Vagina (tissue), 2 donors: ENCODE measurements at places on chromosomes 1 and 21.

DNA sequence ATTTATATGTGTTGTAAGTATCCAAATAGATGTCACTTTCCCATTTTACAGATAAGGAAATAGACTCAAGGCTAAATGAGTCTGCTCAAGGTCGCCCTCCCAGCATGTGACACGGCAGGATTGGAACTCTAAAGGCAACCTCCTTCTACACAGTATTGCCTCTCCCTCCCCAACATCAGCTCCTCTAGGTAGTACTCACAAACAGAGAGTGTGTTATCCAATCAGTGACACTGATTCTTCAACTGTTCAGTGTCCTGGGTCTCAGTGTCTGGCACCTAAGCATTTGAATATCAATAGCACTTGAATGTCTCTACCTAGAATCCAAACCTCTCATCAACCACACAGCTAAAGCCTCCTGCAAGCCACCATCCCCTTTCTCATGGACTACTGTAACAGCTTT lies 87.1 kb downstream of the DAB1 start:
- no peak for DNase-seq

- DNase-seq, result no peak
Measured at GRCh38 chr1:185014941-185015340, 30.4 kb upstream of the RNF2 start.

- peak; percentile 4 for DNase-seq
Measured at GRCh38 chr1:114189398-114189797, 35.7 kb upstream of the SYT6 start.

- no peak for DNase-seq
Measured at GRCh38 chr1:166432655-166433054, 265.9 kb upstream of the FAM78B start.

GRCh38 chr21:26832546-26832945 lies 12.7 kb downstream of the ADAMTS1 start:
- no peak for DNase-seq

- no peak for DNase-seq
Measured at GRCh38 chr1:72060466-72061245, 221.7 kb downstream of the NEGR1 start.

GRCh38 chr1:222385955-222386354 lies 161.9 kb downstream of the HHIPL2 start:
- DNase-seq, result no peak

- DNase-seq, result no peak
Measured at GRCh38 chr1:174074757-174075156, 52.6 kb upstream of the RC3H1 start.

GRCh38 chr1:113515498-113515897 lies 125.2 kb downstream of the MAGI3 start:
- no peak for DNase-seq

DNA sequence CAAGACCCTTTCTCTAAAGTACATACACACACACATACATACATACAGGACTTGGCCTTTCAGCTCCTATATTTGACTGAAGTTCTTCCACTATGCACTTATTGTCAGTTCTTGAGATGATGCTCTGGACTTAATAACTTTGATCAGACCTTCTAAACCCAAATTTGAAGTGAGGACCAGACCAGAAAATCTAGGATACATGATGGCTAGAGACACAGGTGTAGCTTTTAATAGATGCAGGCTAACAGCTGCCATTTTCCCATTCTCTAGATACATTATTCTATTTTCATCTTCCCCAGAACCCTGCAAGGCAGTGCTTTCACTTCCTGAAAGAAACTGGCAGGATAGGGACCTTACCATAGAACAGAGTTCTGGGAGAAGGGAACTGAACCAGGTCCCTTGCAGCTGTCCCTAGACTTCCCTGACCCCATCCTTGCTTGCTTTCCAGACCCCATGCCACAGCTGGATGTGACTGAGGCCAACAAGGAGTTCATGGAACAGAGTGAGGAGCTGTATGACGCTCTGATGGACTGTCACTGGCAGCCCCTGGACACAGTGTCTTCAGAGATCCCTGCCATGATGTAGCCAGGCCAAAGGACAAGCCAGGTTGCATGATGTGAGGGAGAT lies 14.9 kb upstream of the RAB42 start:
- DNase-seq, result no peak

- DNase-seq, result no peak
Measured at GRCh38 chr1:39657923-39658485, 13.9 kb downstream of the NT5C1A start.

DNA sequence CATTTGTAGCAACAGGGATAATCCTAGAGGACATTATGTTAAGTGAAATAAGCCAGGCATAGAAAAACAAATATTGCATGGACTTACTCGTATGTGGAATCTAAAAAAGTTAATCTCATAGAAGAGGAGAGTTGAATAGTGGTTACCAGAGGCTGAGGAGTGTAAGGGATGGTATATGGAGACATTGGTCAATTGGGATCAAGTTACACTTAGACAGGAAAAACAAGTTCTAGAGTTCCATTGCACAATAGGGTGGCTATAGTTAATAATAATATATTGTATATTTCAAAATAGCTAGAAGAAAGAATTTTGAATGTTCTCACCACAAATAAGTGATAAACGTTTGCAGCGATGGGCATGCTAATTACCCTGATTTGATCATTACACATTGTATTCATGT lies 354.6 kb downstream of the SEC16B start:
- DNase-seq, result no peak

DNA sequence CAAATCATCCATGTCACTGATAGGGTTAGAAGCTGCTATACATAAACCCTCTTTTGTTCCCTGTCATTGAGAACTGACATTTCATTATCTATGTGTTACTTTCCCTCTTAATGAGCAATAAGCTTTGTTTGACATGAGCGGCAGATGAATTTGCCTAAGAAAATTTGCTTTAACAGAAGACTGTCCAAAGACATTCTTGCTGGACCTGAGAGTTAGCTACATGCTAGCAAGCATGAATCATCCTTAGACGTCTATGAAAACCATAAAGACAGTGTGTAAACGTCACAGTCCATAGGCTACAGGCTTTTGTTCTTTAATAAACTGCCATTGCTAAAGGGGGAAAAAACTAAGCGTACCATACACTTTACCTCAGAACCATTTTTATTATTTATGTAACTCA lies 73.1 kb downstream of the TNFSF4 start:
- no peak for DNase-seq

DNA sequence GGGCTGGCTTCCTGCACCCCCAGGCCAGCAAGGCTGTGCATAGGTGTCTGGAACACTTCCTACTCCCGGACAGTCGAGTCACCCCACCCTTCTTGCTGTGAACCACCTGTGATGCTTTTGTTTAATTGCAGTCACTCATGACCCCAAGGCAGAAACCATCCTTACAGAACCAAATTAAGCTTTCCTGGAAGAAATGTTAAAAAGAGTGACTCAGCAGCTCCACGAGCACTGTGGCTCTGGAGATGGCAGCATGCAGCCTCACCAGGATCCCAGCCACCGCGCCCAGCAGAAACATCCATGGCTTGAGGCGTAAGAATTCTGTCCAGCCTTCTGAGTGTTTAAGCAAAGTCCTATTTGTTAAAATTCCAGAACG lies 28.8 kb downstream of the SNAP47 start:
- no peak for DNase-seq

DNA sequence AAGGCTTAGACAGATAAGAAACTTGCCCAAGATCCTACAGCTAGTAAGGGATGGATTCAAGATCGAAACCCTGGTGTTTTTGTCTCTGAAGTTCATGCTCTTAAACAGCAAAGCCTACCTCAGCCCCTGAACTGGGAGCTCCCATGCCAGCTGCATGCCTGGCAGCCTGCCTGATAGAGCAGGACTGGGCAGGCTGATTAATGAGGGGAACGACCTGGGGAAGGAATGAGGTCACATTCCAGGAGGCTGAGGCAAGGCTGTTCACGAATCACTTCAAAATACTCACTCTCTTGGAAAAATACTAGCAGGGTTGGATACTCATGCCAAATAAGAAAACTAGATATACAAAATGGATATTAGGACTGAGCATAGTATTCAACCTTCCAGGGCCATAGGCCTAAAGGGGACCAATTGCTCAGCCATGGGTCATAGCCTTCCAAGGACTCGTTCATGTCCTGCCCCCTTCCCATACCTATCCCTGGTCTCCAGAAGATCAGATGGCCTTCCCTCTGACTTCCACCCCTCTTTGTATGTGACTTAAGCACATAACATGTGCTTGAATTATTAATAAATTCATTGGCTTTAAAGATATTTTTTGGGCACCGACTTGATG lies 15.6 kb upstream of the TACSTD2 start:
- DNase-seq, result no peak

DNA sequence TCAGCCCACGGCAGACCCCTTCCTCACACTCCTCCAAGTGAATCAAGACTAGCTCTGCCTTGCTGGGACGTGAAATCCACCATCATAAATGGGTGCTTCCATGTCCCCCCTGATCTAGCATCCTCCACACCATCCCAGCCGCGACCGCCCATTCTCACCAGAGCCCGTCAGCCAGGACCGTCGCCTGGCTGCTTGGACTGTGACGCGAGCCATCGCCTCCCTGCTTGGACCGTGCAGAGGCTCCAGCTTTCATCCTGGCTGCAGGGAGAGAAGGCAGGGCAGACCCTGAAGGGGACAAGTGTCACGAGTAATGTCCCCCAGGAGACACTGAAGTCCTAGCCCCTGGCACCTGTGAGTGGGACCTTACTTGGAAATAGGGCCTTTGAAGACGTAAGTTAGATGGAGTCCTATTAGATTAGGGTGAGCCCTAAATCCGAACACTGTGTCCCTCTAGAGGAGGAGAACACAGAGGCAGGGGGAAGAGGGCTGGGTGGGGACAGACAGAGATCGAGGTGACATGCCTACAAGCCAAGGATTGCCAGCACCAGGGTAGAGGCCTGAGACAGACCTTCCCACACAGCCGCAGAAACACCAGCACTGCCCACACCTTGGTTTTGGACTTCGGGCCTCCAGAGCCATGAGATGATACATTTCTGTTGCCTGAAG lies 12.8 kb upstream of the PRKCZ start:
- no peak for DNase-seq

DNA sequence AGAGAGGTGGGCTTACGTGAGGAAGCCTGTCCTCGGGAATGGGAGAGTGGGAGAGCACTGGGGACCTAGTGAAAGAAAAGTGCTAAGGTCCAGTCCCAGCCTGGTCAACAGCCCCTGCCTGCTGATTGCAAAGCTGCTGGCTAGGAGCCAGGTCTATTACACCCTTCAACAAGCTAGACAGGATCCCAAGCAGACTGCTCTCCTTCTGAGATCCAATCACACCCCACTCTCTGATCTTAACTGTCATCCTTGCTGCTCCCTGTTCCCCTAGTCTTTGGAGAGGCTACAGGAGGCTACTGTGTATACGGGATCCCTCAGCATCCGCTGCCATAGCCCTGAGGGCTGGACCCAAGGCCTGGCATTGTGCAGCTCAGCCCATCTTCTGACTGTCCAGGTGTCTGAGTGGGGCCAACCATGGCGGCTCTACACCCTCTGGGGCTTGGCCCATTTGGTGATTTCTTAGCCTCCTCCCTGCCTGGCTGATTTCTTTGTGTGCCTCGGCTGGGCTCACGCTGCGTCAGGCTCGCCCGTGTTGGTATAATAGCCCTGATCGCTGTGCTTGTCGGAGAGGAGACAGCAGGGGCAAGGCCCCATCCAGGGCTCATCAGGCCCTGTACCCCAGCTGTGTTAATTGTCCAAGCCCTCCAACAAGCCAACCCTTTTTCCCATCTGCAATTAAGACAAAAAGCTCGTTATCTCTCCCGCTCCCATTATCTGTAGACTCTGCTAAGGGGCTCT lies 43.9 kb downstream of the NAV1 start:
- no peak for DNase-seq

- DNase-seq, result no peak
Measured at GRCh38 chr1:67573311-67573872, 111.6 kb upstream of the GADD45A start.

DNA sequence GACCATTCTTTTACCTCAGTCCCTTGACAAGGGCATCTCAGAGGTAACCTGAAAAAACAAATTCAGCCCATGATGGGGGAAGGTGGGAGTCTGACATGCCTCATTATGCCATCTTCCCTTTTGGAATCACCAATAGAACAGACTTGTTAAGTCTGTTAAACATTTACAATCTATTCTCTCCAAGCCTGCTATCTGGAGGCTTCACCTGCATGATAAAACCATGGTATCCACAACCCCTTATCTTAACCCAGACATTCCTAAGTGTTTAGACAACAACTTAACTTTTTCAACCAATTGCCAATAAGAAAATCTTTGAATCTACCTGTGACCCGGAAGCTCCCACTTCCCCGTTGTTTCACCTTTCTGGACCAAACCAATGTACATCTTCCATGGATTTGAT lies 233.0 kb upstream of the CACYBP start:
- no peak for DNase-seq

DNA sequence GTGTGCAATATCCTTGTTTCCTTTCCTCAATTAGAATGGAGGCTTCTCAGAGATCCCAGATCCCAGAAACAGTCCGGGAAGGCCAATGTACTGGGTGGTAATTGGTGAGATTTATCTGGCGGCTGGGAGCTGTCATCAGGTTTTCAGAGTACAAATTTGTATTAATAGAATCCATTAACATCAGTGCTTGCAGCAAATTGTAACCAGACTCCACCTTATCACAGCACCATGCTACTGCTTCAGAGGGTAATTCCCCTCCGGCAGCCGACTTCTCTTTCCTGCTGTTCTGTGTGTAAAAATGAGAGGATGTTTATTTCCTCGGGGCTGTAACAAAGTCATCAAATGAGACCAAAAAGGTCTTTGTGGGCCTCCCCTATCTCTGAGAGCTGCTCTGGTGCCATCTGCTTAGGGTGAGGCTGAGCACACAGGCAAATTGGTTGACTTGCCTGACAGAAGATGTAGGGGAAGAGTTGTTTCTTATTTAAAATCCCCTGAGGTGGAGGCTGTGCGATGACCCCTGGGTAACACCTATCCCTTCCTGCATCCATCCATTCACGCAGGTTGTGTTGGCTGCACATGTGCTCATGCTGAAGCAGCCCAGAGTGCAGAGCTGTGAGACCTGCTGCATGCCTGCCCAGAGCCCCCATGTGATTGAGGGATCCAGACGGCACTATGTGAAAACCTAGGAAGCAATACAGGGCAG lies 19.2 kb downstream of the NFASC start:
- DNase-seq, result no peak

- DNase-seq, result no peak
Measured at GRCh38 chr1:3984586-3984985, 84.5 kb upstream of the C1orf174 start.

DNA sequence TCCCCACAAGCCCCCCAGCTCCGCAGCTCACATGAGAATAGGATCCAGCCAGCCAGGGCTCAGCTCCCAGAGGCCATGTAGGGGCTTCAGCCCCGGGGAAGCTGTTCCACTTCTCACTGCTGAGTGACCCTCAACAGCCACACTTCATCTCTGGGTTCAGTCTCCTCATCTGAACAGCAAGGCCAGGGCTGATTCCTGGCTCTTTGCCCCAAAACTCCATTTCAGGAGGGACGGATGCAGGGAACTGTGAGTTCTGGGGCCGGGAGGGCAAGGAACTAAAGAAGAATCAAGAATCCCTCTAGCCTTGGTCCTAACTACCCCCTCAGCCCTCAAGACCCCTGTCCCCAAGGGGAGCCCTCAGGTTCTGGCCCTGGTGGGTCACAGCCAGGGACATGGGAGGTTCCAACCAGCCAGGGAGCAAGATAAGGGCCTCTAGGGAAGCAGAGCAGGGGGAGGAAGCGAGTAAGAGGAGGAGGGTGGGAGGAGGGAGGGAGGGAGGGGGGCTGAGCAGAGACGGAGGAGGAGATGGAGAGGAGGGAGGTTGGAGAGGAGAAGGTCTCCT lies 13.1 kb downstream of the SDC3 start:
- no peak for DNase-seq

GRCh38 chr1:19401535-19401889 lies 83.8 kb downstream of the CAPZB start:
- DNase-seq, result no peak

- no peak for DNase-seq
Measured at GRCh38 chr1:6811583-6811982, 26.3 kb downstream of the CAMTA1 start.

- peak; percentile 87 for DNase-seq
Measured at GRCh38 chr1:5597991-5598823, 394.0 kb downstream of the NPHP4 start.
